T follicular helper cell (primary cell): ENCODE measurements at places on chromosomes 13 and 19.

DNA sequence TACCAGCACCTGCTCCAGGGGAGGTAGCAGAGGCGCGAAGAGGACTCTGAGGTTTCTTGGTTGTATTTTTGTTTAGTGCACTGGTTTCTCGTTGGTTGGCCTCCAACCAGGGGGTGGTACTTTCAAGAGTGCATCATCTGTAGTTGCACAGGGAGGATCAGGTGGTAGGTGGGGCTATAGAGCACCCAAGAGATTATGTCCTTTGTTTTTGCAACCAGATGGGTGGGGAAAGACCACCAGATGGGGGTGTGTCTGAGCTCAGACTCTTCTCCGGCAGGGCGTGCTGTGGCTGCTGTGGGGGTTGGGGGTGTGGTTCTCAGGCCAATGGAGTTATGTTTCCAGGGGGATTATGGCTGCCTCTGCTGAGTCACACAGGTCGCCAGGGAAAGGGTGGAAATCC is 254.4 kb upstream of the KLF12 start:
- DNase-seq: no peak

- DNase-seq: peak; percentile 64
These were observed 36.0 kb upstream of the RNF17 start for GRCh38 chr13:24727731-24728601.

DNA sequence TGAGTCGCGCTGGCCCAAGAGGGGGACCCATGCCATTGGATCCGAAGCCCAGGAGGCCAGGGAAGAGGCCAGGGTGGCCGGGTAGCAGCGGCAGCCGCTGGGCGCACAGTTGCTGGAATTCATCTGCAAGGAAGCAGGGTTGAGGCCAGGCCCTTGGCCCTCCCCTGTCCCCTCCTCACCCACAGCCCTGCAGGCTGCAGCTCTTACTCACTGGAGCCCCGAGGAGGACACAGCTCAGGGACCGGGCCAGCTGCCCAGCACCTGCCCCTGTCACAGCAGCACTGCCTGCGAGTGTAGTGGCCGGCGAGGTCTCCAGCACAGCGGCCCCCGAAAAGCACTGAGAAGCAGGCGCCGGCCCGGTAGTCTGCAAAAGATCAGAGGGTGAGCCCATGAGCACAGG is 11.2 kb downstream of the FBN3 start:
- DNase-seq: no peak

DNA sequence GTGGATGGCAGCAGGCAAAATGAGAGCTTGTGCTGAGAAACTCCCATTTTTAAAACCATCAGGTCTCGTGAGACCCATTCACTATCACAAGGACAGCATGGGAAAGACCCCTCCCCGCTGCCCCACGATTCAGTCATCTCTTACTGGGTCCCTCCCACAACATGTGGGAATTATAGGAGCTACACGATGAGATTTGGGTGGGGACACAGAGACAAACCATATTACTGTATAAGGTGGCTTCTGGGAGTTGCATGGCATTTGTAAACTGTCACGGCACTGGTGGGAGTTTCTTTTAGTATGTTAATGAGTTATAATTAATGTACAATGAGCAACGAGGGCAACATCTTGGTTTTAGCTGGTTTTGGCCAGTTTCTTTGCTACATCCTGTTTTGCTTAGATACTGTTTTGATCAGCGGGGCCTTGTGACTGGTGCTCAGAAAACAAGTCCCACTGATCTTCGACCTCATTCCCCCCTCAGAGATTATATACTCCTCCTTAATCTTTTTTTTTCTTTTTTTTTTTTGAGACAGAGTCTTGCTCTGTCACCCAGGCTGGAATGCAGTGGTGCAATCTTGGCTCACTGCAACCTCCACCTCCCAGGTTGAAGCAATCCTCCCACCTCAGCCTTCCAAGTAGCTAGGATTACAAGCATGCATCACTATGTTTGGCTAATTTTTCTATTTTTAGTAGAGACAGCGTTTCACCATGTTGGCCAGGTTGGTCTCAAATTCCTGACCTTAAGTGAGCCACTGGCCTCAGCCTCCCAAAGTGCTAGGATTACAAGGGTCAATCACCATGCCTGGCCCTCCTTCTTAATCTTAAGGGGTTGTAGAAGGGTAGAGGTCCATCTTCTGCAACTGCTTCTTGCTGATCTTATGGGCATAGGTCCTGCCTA is 21.3 kb upstream of the ZNF599 start:
- no peak for DNase-seq

- DNase-seq: no peak
These were observed 117.4 kb upstream of the FNDC3A start for GRCh38 chr13:48858122-48858902.

GRCh38 chr13:23655321-23655720 is 85.1 kb downstream of the TNFRSF19 start:
- DNase-seq: no peak

GRCh38 chr19:8335343-8336071 is 7.6 kb downstream of the KANK3 start:
- no peak for DNase-seq

DNA sequence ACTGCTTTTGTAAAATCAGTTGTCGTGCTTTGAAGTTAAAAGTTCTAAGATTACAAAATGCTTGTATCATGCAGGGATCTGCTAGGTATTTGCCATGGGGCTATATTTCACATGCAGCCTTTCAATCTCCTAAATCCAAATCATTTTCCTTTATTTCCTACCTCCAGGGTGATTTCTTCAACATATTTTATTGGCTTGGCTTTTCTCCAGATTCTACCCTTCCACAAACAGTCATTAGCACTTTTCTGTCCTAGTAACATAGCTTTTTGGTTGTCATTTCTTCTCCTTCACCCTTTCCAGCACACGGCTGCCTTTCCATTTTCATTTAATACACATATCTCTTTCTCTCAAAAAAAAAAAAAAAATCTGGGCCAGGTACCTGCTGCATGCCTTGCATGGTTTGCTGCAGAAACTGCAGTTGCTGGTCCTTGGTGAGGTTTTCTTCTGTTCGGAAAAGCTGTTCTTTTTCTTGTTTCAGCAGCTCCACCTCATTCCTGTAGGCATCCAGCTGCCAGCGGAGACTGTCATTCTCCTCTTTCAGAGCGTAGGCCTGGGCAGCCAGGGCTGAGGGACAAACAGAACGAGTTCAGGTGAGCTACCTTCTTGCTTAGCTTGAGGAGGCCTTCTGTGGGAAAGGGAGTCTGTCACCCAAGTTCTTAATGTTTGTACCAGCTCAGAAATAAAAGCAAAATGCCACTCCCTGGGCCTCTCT is 274.7 kb downstream of the DNAJC15 start:
- DNase-seq: no peak
